Hematopoietic multipotent progenitor cell treated with erythropoietin and hydrocortisone succinate and interleukin-3 and kit ligand, for 8 days (in vitro differentiated cells): ENCODE measurements at places on chromosomes 13 and 19.

DNA sequence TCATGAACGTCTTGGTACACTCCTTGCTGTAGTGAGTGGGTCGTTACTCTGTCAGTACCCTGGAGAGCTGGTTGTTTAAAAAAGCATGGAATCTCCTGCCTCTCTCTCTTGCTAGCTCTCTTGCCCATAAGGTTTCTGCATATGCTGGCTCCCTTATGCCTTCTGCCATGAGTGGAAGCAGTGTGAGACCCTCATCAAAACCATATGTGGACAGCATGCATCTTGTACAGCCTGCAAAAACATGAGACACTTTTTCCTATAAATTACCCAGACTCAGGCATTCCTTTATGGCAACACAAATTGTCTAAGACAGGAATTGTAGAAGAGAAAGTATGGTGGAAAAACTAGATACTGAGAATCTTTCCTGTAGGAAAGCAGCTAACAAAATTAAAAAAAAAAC lies 516.3 kb downstream of the SLITRK6 start:
- no peak for DNase-seq

- no peak for DNase-seq
Measured at GRCh38 chr13:107351305-107351704, 783.4 kb upstream of the ARGLU1 start.

DNA sequence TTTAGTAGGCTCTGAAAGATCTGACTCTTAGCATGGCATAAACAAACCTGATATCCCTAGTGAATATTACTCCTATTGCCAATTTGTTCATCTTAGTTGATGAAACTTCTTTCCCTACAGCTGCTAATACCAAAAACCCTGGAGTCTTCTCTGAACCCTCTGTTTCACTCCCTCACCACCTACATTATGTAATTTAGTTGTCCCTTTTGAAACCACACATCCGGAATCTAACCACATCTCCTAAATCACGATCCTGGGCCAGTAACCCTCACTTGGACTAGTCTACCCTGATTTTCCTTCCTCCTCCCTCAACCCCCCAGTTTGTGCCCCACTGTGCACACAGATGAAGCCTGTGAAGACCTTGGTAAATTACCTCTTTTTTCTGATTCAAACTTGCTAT lies 1.2 kb downstream of the ZNF256 start:
- DNase-seq, result no peak

DNA sequence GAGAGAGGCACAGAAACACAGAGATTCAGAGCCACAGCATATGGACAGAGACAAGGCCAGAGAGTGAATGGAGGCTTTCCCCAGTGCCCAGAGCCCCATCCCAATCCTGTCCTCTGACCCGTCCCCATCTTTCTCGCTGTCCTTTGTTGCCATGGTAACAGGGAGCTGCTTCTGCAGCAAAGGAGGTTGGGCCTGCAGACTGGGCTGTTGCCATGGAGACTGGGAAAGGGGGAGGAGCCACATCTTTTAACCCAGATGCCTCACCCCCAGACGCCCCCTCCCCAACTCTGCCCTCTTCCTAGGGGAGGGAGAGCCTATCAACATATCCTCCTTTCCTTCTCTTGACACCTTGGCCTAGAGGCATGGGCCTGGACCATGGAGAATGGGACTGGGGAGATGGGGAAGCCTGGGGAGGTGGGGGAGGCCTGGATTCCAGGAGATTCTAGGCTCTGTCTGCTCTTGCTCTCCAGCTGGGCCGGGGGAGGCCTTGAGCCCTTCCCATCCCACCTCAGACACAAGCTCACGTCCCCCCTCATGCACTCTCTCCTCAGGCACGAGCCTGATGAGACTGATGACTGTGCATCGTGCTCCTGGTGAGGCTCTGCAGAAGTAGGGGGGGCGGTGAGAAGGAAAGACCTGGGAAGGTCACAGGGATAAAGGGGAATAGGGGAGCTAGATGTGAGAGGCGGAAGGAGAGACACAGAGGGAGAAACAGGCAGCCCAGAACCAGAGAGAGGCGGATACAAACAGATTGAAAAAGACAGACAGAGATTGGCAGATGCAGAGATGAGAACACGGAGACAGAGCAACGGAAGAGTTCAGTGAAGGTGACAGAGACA lies 2.1 kb upstream of the ATP1A3 start:
- DNase-seq, result no peak

- no peak for DNase-seq
Measured at GRCh38 chr13:51786425-51787265, 17.3 kb downstream of the DHRS12 start.

DNA sequence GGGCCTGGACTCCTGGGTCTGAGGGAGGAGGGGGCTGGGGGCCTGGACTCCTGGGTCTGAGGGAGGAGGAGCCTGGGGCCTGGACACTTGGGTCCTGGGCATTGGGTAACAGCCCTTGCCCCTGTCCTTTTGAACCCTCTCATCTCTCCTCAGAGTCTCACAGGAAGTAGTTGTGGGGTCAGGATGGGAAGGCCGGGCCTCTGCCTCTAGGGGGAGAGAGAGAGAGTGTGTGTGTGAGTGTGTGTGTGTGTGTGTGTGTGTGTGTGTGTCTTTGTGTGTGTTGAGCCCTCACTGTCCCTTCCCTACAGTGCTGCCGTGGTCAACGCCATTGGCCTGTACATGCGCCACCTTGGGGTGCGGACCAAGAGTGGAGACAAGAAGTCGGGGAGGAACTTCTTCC lies 10.9 kb downstream of the ARHGEF1 start:
- no peak for DNase-seq

DNA sequence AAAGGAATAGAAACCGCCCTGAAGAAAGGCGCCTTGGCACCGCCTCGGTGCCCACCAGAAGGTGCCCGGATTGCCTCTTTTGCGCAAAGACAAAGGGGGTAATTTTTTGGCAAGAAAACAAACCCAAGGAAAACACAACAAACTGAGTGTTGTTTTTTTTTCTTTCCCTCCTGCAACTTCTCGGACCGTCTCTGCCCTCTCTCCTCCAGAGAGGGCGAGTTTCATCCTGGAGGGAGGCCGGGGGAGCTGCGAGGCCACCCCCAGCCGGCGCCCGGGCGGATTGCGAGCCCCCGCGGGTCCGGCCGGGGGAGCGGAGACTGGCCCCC lies 2.3 kb downstream of the ZNF536 start:
- DNase-seq, result no peak

GRCh38 chr13:107438251-107438650 lies 777.1 kb downstream of the LIG4 start:
- no peak for DNase-seq

DNA sequence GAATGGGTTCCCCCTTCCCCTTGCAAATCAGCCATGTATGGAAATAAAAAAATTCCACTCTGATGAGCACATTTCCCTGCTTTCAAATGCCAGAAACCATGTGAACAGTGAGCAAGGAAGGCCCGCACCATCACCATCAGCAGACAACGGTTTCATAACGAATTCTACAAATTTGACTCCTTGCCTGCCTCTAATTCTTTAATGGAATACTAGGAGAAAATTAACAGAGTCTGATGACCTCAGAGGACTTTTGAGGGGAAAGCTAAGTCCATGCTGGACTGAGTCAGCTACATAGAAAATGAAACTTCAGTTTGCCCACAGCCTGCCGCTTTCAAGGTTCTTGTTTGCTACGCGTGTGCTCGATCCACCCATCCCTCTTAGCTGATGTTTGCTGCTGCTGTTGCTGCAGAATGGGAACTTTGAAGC lies 46.7 kb upstream of the KL start:
- no peak for DNase-seq

- DNase-seq, result peak; percentile 35
Measured at GRCh38 chr13:24865163-24865953, 101.4 kb downstream of the RNF17 start.

DNA sequence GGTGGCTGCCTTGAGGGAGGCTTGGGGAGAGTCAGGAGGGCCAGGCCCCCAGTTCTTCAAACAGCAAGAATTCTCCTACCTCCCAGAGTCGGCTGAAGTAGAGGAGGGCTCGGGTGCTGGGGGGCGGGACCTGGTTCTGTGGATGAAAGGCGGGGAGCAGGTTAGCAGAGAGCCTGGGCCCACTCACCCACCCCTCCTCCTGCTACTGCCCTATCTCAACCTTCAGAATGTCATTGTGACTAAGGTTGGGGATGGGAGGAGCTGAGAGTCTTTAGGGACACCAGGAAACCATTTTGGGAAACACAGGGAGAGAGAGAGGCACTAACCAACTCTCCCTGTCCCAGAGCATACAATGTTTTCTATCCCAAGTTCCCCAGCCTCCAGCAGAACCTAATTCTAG lies 10.7 kb downstream of the DMKN start:
- DNase-seq, result no peak

- no peak for DNase-seq
Measured at GRCh38 chr13:40350283-40350992, 316.0 kb downstream of the FOXO1 start.

DNA sequence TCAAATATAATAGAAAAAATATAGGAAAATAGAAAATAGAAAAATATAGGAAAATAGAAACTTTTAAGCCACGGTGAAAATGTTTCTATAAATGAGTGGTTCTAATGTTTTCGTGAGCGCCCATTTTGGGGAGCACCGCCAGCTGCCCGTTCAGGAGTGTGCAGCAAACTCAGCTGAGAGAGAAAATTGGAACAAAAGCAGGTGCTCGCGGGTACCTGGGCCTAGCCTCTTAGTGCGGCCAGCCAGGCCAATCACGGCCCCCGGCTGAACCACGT lies 204 bp upstream of the PDX1 start:
- no peak for DNase-seq

DNA sequence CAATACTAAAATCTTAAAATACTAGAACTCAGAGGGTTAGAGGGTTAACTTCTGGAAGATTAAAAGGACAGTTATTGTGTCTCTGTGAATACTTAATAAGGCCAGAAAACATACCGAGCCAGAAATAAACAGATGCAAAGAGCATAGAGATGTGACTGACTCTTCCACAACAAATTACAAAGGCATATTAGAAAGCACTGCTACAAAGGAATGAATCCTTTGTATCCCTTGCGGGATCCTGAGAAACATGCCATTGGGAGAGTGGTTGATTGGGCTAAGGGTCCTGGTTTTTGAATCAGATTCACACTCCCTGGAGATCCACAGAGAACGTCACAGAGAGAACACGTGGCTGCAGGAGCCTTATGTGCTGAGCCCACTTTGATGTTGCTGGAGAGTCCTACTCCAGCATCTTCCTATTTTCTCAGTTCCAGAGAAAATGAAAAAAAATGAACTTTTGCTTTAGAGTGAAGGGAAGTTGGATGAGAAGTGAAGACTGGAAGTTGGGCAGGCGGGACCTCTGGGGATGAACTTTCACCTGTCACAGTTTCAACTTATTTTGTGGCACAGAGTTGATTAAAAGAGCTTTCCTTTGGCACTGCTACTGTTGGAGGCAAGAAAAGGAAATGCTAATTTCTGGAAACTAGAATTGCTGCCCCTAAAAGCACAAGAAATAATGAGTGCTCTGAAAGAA lies 309.9 kb downstream of the DCT start:
- DNase-seq, result no peak

DNA sequence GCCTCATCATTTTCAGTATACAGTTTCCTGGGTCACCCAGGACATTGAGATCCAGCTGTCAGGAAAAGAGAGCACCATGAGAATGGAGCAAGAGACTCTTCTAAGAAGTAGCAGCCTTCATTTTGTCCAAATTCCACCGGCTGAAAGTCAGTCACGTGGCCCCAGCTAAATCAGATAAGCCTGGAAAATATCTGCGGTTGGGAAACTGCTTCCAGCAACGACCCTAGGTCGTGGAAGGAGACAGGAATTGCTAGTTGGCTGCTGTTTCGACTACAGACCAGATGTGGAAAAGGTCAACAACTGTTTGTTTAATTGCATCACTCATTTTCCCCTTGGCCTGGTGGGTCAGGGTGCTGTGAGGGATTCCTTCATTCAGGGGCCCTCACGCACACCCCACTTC lies 107.0 kb downstream of the ZNF536 start:
- DNase-seq, result no peak

DNA sequence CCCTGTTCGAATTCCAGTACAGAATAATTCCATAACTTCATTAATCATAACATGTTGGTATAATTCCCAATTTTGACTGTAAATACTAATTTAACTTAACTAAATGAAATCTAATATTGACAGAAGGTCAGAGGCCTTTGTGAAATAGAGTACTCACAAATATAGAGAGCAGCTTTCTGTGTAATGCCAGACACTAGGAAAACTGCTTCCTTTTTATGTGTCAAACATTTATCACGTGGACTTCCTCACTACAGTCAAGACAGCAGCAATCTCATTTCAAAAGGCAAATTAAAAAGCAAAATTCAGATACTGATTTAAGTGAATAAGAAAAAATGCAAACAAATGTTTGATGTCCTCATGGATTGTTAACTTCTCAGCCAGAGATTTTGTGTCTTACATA lies 13.1 kb downstream of the ITM2B start:
- no peak for DNase-seq

GRCh38 chr13:24221007-24221406 lies 60.5 kb downstream of the SPATA13 start:
- DNase-seq, result no peak

GRCh38 chr13:71374471-71375049 lies 492.4 kb downstream of the DACH1 start:
- no peak for DNase-seq

GRCh38 chr19:57583521-57584416 lies at the start of gene ZIK1:
Gene ZIK1 (plus strand): TSS chr19:57584145. CDS start chr19:57584357, 212 bp downstream.
- peak; percentile 97 for DNase-seq

DNA sequence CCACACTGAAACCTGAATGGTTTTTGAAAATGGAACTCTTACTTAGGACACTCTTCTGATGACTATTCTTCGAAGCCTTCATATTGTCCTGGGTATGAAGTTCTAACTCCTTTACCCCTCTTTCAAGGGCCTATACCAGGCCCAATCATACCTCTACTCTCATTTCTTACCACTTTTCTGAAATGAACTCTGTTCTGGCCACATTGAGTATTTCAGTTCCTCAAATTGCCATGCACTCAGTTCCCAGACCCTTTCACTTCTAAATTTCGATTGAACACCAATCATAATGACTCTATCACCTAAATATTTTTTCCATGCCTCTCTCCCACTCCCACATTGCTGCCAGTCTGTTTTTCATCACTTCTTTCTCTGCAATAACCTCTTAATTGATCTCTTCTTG lies 53.7 kb downstream of the LACC1 start:
- DNase-seq, result no peak

- peak; percentile 61 for DNase-seq
Measured at GRCh38 chr13:99386911-99387788, 80.0 kb upstream of the GPR183 start.

- no peak for DNase-seq
Measured at GRCh38 chr13:95067303-95067702, 233.9 kb downstream of the ABCC4 start.

DNA sequence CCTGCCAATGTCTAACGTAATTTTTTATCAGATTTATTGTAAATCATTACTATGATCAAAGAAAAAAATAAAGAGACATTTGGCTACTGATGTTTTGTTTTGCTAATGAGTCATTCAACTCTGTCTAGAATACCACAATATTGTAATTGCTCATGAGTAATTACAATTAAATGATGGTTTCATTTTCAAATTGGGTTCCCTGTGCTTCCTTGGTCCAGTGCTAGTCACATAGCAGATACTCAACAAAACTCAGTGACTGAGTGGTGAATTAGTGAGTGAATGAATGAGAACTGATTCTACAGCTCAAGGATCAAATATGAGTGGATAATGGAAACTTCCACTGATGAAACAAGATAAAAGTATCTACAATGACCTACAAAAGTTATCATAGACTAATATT lies 304.7 kb downstream of the POU4F1 start:
- DNase-seq, result no peak
